Activated naive CD8-positive, alpha-beta T cell treated with anti-CD3 and anti-CD28 coated beads, Interleukin-2, amount 10 ng/mL, durations not matched to agents 7 days and 5 days (primary cell): ENCODE measurements at places on chromosomes 5 and 9. TPM values are rescaled to one million over a fixed set of nuclear protein-coding genes. Genes with fewer than 3 reads are reported as not detected.
A peak's percentile ranks its signal among the peaks of the same experiment; 100 is the strongest.

The GGTA1 gene
- total RNA-seq, result not detected

The SH3PXD2B gene
- total RNA-seq, result 0.28 TPM

The PCDH12 gene
- total RNA-seq, result 0.09 TPM

The CRHBP gene
- total RNA-seq, result 0.20 TPM

The SEMA5A gene
- 0.14 TPM for total RNA-seq

The INVS gene
- total RNA-seq, result 18.9 TPM

The ARHGEF37 gene
- 0.82 TPM for total RNA-seq

The OGN gene
- not detected for total RNA-seq

GRCh38 chr5:154203798-154204578, 13.5 kb downstream of the GALNT10 start:
- no peaks in the 10 kb centered on the region for H3K27me3 ChIP-seq
- H3K27ac ChIP-seq, result peak overlapping the region; percentile 20
- peaks cover 26% of the 10 kb centered on the region for H3K4me1 ChIP-seq
- DNase-seq, result no peak
- H3K4me3 ChIP-seq, result no peak overlapping the region

DNA sequence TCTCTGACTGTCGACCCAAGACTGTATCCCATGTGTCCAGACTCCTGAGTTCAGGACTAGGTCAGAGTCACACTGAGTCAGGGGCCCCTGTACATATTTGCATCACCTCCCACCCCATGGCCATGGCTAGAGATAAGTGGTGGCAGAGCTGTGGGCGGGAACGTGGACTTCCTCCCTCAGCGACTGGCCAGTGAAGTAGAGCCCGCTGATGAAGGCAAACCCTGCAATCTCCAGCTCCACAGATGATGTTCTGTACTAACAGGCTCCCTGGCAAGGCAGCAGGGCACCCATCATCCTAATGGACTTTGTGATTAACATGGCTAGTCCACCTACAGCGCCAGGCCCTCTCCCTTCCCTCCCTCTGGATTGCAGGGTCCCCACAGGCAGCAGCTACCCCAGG, 110.5 kb upstream of the LRRTM2 start:
- DNase-seq, result no peak
- H3K4me3 ChIP-seq, result no peak overlapping the region
- no peak overlapping the region for H3K27ac ChIP-seq
- no peaks in the 10 kb centered on the region for H3K27me3 ChIP-seq
- peaks cover 6% of the 10 kb centered on the region for H3K36me3 ChIP-seq

GRCh38 chr5:142896325-142897007, 126.3 kb downstream of the ARHGAP26 start:
- DNase-seq, result no peak
- H3K27me3 ChIP-seq, result no peaks in the 10 kb centered on the region
- H3K4me1 ChIP-seq, result peaks cover 3% of the 10 kb centered on the region
- H3K4me3 ChIP-seq, result no peak overlapping the region

GRCh38 chr9:128231638-128232527, 28.7 kb downstream of the DNM1 start:
- DNase-seq, result no peak
- H3K27me3 ChIP-seq, result no peaks in the 10 kb centered on the region
- no peak overlapping the region for H3K27ac ChIP-seq
- H3K36me3 ChIP-seq, result no peaks in the 10 kb centered on the region
- H3K4me3 ChIP-seq, result no peak overlapping the region

GRCh38 chr5:158194561-158194976, 335.6 kb upstream of the CLINT1 start:
- DNase-seq, result no peak
- no peak overlapping the region for H3K4me3 ChIP-seq
- H3K27ac ChIP-seq, result no peak overlapping the region
- H3K36me3 ChIP-seq, result no peaks in the 10 kb centered on the region
- no peaks in the 10 kb centered on the region for H3K4me1 ChIP-seq

GRCh38 chr5:2284678-2285077, 402.0 kb upstream of the IRX4 start:
- no peaks in the 10 kb centered on the region for H3K27me3 ChIP-seq
- H3K36me3 ChIP-seq, result no peaks in the 10 kb centered on the region
- no peak overlapping the region for H3K4me3 ChIP-seq
- no peak for DNase-seq
- no peak overlapping the region for H3K27ac ChIP-seq

DNA sequence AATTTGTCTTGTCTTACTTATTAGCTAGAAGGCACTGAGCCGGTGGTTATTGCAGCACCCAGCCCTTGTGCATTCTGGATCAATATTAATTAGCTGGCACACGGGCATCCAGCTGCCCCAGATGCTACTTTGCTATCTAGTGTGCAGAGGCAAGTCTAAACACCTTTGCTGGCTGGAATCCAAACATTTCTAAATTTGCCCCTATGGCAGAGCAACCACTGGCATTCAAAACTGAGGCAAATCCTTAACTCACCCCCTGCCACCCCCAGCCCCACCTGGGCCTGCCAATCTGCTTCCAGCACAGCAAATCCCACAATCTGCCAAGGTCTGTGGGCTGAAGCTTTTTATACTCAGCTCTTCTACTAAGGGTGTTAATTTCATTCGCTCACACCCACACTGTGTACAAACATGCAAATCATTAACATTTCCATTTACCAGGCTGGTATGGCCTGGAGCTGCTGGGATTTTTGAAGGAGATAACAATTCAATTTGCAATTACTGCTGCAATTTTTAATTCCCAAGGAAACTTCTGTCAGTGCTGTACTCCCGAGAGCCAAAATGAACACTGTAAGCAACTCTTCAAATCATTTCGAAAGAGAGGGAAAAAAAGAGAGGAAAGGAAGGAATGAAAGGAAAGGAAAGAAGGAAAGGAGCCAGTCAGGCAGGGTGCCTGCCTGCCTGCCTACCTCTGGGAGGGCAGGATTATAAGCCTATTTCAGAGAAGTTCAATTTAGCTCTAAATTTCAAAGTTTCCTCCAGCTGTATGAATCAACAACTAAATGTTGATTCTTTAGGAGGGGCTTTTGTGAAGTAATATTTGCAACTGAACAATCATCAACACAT, 35.5 kb downstream of the RAPGEF1 start:
- no peak overlapping the region for H3K27ac ChIP-seq
- no peak for DNase-seq
- no peaks in the 10 kb centered on the region for H3K27me3 ChIP-seq
- peaks cover 17% of the 10 kb centered on the region for H3K36me3 ChIP-seq
- no peak overlapping the region for H3K4me3 ChIP-seq

DNA sequence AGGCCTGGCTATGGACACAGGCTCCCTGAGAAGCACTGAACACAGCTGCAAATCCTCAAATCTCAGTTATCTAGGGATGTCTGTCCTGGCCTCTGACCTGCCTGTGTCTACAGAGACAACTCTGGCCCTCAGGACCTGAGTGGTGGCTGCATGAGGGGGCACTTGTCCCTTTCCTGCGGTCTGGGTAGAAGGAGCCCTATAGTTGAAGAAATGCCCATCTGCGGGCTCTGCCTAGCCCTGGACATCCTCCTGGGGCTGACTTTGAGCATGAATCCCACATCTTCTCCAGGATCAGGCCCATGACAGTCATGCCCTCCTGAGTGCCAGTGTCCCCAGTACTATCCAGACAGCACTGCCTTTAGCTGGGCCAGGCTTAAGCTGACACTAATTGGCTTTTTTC, 10.0 kb downstream of the DNAJB5 start:
- H3K4me1 ChIP-seq, result peaks cover 3% of the 10 kb centered on the region
- H3K27me3 ChIP-seq, result no peaks in the 10 kb centered on the region
- H3K36me3 ChIP-seq, result peaks cover 4% of the 10 kb centered on the region
- no peak overlapping the region for H3K4me3 ChIP-seq
- no peak overlapping the region for H3K27ac ChIP-seq
- no peak for DNase-seq

- H3K36me3 ChIP-seq, result no peaks in the 10 kb centered on the region
- peak overlapping the region; percentile 69 for H3K4me3 ChIP-seq
- H3K27me3 ChIP-seq, result peaks cover 67% of the 10 kb centered on the region
- no peak overlapping the region for H3K27ac ChIP-seq
- DNase-seq, result peak; percentile 41
Observed at GRCh38 chr5:112417931-112418658, 982 bp downstream of the EPB41L4A start.

GRCh38 chr5:123813937-123814624, 302.1 kb downstream of the CSNK1G3 start:
- H3K4me3 ChIP-seq, result no peak overlapping the region
- no peak overlapping the region for H3K27ac ChIP-seq
- H3K27me3 ChIP-seq, result no peaks in the 10 kb centered on the region
- DNase-seq, result no peak
- H3K36me3 ChIP-seq, result no peaks in the 10 kb centered on the region
- H3K4me1 ChIP-seq, result no peaks in the 10 kb centered on the region

GRCh38 chr5:83034528-83035207, 42.5 kb downstream of the TMEM167A start:
- no peaks in the 10 kb centered on the region for H3K36me3 ChIP-seq
- no peak overlapping the region for H3K4me3 ChIP-seq
- no peak for DNase-seq
- H3K27ac ChIP-seq, result no peak overlapping the region
- H3K4me1 ChIP-seq, result peaks cover 3% of the 10 kb centered on the region

DNA sequence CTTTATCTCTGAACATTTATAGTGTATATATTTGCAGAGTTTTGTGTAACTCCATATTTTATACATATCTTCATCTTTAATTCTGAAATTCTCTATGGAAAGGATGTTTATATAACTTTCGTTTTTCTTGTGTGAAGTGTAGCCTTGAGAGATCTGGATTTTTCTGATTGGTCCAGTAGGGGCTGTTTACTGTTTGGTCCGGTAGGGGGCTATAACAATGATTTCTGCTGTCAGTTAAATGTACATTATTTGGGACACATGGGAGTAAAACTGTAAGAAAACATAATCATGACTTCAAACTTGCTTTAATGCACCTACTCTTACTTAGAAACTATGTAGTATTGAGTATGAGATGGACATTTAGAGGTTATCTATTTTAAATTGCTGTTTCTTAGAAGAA, 527.1 kb upstream of the ARRDC3 start:
- DNase-seq, result no peak
- no peak overlapping the region for H3K27ac ChIP-seq
- no peaks in the 10 kb centered on the region for H3K27me3 ChIP-seq
- H3K4me1 ChIP-seq, result no peaks in the 10 kb centered on the region
- H3K36me3 ChIP-seq, result no peaks in the 10 kb centered on the region

GRCh38 chr5:133439859-133440258, 172.5 kb downstream of the FSTL4 start:
- H3K27me3 ChIP-seq, result peaks cover 12% of the 10 kb centered on the region
- no peak for DNase-seq
- no peaks in the 10 kb centered on the region for H3K36me3 ChIP-seq
- H3K4me3 ChIP-seq, result no peak overlapping the region
- no peak overlapping the region for H3K27ac ChIP-seq

- H3K4me1 ChIP-seq, result peaks cover 6% of the 10 kb centered on the region
- H3K27ac ChIP-seq, result no peak overlapping the region
Observed at GRCh38 chr5:179923436-179923835, 15.7 kb upstream of the TBC1D9B start.

GRCh38 chr5:173642895-173643481, 26.5 kb upstream of the BOD1 start:
- H3K27me3 ChIP-seq, result peaks cover 1% of the 10 kb centered on the region
- no peak overlapping the region for H3K4me3 ChIP-seq
- H3K36me3 ChIP-seq, result no peaks in the 10 kb centered on the region
- H3K4me1 ChIP-seq, result no peaks in the 10 kb centered on the region
